ENCODE measurements at places on chromosomes 11 and 22. TPM values are rescaled to one million over a fixed set of nuclear protein-coding genes. Genes with fewer than 3 reads are reported as not detected.
A peak's percentile ranks its signal among the peaks of the same experiment; 100 is the strongest.

- peak; percentile 39 for DNase-seq
Measured at GRCh38 chr11:122778148-122778547, 60.2 kb upstream of the CRTAM start.

GRCh38 chr11:57390535-57390934 is at the start of gene PRG2:
PRG2 (minus strand) TSS chr11:57390650; CDS start chr11:57389944, 706 bp downstream.
- no peak for DNase-seq

DNA sequence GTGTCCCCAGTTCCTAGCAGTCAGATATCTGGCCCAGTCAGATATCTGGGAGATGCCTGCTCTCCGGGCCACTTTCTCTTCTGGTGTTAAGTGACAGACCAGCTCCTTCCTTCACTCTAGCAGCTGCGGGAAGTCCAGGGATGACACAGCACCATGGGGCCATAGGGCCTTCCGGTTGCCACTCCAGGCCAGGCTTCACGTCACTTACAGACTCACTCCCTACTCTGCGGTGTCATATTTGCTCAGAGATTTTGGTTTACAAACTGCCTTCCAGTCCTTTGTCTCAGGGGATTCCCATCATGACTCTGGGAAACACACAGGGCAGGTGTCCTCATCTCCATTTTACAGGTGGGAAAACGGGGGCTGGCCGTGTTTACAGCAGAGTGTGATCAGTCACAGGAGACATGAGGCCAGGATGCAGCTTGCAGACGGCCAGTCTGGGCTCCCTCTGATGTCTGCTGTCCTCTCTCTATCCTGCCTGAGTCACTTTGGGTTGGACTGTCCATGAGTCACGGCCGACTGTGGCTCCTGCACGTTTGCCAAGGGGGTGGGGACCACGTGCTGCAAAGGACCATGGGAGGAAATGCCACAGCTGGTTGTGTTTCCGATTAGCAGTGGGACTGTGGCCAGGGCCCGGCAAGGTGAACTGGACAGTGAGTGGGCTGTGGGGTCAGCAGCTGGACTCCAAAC is 8.2 kb upstream of the TBC1D22A start:
- DNase-seq = peak; percentile 98

EIF3L gene
- total RNA-seq = 374 TPM

GRCh38 chr11:27830206-27830605 is 130.0 kb upstream of the BDNF start:
- DNase-seq = peak; percentile 79

GRCh38 chr11:116701297-116701801 is 71.4 kb downstream of the BUD13 start:
- no peak for DNase-seq

GAL3ST1 gene
- not detected for total RNA-seq

- no peak for DNase-seq
Measured at GRCh38 chr11:17117262-17117661, 39.8 kb upstream of the RPS13 start.

NUDT8 gene
- 7.2 TPM for total RNA-seq

BTBD18 gene
- total RNA-seq = not detected

GRCh38 chr11:67498544-67498972 is 6.6 kb downstream of the PITPNM1 start:
- DNase-seq = no peak

LMO2 gene
- 0.12 TPM for total RNA-seq

DNA sequence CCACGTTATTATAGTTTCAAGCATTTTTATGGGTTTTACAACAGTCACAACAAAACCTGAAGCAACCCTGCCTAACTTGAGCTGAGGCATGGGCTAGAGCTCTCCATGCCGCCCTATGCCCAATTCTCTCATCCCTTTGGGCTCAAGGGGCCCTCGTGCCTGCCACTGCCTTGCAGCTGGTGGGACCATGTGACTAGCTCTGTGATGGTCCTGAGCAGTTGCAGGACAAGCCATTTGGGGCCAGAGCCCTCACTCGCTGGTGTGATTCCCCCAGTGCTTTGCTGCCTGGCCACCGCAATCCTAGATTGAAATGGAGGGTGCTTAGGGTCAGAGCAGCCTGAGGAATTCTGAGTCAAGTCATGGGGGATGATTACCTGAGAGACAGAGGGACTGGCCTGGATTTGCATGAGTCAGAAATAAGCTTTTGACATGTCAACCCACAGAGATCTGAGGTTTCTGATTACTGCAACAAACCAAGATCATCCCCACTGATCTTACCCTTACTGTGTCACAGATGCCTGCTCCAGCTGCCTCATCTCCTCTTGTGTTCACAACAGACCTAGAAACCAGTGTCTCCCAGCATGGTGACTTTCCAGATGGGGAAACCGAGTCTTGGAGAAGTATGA is 323.7 kb downstream of the BRD1 start:
- no peak for DNase-seq

DNA sequence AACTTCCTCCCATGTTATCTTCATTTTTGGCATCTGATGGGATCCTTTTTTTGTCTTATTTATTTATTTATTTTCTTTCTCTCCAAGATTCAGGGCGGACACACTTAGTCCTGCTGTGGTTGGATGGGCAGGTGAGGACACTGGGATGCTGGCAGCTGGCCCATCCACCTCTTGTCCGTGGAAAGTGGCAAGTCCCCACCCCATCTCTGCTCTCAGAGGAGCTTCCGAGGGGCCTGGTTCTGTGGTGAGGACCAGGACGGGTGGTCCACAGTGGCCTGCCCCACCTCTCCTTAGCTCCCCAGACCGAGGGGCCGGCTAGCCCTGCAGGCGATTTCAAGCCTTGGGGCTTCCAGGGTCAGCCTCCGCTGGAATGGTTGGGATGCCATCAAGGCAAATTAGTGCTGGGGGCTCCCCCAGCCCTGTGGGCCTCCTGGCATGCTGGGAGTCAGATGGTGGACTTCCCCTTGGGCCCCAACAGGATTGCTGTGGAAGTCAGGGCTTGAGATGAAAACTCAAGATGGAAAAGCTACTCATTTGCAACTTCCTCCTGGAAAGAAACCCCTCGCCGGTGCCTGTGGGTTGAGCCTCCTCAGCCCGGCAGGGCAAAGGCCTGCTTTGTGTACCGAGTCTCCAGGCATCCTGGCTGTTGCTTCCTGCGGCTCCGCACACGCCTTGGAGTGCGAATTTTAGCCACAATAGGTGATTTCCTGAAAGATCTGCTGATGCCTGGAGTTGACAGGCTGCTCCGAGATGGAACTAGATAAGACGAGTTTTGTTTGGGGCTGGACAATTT is 31.2 kb upstream of the LINC01488 start:
- DNase-seq = no peak

KCNJ11 gene
- total RNA-seq = not detected

DNA sequence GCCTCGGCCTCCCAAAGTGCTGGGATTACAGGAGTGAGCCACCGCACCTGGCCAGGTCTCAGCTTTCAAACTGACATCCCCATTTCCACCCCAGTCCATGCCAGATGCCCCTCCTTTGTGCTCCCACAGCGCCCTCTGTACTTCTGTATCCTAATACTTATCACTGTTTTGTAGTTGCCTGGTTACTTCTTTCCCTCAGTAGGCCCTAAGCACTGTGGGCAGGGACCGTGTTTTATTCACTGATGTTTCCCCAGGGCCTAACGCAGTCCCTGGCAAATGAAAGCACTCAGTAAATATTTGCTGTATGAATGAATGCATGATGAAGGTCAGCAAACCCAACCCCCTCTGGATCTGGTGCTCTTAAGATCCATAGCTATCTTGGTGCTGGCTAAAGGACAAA is 2.2 kb upstream of the TRIM3 start:
- no peak for DNase-seq

DNA sequence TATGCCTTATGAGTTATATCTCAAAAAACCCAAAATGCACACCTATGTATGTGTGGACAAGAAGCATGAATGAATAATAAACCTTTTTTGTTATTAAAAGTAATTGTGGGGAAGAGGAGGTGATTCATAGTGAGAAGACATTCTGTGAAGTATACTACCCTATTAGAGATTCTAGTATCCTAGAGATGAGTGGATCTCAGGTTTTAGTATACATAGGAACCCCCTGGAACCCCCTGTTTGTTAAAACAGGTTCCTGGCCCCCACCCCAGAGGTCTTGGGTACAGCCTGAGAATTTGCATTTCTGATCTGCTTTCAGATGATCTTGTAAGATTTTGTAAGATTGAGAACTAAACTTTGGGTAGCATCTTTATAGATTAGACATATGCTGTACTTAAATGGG is 17.5 kb downstream of the NUCB2 start:
- DNase-seq = no peak

DNA sequence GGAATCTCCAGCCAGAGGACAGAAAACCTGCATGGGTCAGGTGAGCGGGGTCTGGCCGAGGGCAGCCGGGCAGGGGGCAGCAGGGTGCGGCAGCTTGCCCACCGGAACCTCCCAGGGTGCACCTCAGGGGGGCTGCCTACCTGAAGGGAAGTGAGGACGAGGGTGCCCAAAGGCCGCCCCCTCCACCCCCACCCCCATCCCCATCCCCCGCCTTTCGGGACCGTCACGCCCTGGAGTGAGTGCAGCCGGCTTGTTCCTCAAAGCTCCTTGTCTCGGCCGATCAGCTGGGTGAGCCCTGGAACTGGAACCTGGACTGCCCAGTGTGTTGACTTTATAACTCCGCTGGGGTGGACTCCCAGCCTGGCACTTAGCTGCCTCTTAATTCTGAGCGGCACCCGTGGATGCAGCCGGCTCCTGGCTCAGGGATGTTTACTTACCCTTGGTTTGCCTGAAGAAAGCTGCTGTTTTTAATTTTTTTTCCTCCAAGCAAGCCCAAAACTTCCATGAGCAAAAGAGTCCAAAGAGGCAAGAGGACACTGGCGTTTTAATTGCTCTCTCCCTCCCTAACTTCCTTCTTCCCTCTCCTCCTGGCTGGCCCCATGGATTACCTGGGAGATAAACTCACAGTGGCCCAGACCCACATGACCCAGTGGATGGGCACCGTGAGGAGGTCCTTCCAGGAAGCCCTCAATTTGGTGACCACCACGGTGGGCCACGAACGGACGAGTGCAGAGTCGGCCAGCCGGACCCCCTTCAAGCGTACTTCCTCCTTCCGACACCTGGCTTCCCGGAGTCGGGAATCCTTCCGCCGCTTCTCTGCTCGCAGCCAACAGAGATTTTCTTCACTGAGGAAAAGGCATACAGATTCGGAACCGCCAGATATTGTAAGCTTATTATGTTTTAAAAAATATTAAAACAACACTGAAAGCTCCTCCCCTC is 87.8 kb upstream of the CRYBB3 start:
- DNase-seq = no peak

- DNase-seq = no peak
Measured at GRCh38 chr11:72641522-72642042, 32.6 kb downstream of the PDE2A start.

GRCh38 chr22:25545672-25546071 is 18.8 kb upstream of the GRK3 start:
- no peak for DNase-seq

DNA sequence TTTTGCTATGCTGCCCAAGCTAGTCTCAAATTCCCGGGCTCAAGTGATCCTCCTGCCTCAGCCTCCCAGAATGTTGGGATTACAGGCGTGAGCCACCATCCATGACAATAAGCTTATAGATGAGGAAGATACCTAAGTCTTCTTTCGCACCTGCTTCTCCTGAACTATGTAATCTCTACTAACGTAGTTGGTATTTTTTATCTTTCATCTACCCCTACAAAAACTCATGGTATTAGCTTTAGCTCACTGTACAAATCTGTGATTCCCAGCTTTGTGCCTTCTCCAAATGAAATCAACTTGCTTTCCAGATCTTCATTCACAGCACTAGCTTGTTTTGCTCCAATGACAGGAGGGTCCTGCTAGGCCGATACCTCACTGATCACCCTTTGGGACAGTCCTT is 36.4 kb downstream of the PI4KA start:
- no peak for DNase-seq

DNA sequence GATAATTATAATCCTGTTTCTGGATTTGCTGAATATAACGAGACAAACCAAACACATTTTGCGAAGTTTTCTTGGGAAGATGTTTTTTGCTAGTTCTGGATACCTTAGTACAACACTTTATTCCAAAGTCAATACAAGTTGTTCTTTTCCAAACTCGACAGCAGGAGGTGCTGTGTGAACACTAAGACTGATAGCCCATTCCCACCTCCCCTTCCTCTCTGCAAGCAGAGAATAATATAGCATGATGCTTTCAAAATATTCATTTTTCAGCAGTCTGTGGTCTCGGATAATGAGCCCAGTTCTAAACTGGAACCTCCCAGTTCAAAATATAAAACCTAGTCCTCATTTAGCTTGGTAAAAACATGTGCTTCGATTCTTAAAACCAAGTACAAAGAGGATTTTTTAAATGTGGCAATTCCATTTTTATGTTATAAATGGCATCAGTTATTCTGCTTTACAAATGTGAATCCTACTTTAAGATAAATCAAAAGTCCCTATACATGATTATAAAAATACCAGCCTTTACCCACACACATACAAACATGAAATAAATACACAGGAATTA is 129.1 kb downstream of the DCDC1 start:
- DNase-seq = peak; percentile 34

ZNF280A gene
- total RNA-seq = 0.96 TPM

TIGD3 gene
- 0.24 TPM for total RNA-seq

DNA sequence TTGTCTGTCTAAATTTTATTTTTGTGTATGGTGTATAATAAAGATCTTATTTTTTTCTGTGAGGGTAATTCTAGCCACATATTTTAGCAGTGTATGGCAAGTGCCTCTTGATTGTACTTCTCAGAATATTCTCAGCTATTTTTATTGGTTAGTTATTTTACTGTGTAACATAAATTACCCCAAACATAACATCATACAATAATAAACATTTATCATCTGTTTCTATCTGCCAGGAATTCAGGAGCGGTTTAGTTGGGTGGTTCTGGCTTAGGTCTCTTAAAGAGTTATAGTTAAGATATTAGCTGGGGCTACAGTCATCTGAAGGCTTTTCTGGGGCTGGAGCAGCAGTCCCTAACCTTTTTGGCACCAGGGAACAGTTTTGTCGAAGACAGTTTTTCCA is 47.8 kb downstream of the PPFIBP2 start:
- no peak for DNase-seq

DNA sequence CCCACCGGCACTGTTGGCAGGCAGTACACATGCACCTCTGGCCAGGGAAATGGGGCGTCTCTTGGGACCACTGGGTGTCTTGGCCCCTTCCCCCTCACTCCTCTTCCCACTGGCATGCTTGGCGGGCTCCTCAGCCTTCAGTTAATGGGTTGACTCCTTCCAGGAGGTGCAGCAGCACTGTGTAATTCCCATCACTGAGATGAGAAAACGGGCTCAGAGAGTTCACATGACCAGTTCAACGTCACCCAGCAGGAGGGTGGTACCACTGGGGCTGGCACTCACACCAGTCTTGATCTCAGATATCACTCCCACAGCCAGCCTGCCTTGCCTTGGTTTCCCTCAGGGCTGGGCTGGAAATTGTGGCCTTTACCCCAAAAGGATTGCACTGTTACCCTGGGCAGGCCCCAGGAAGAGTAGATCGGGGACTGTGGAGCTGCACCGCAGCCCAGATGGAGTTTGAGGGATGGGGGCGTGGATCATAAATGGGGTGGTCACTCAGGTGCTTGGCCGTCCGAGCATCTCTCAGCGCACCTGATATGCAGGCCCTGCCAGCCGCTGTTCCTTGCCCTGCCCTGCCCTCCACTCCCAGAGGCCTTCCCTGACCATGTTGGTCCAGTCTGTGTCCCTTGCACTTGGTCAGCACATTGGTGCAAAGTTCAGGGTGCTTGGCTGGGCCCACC is 16.9 kb downstream of the CAPN5 start:
- no peak for DNase-seq

- DNase-seq = no peak
Measured at GRCh38 chr11:27460158-27460978, 12.2 kb downstream of the LGR4 start.

- no peak for DNase-seq
Measured at GRCh38 chr11:1892558-1892957, 863 bp upstream of the PRR33 start.

GRCh38 chr11:128420265-128420664 is 167.1 kb downstream of the ETS1 start:
- DNase-seq = peak; percentile 73
